Thoracic aorta (tissue), 2 donors: ENCODE measurements at places on chromosomes 6 and 20.

- DNase-seq, result no peak
Observed at GRCh38 chr6:128696691-128697689, 176.6 kb upstream of the PTPRK start.

- DNase-seq, result no peak
Observed at GRCh38 chr20:50813801-50814200, 18.9 kb downstream of the BCAS4 start.

GRCh38 chr6:34897716-34898115 is 8.7 kb downstream of the ANKS1A start:
- no peak for DNase-seq

DNA sequence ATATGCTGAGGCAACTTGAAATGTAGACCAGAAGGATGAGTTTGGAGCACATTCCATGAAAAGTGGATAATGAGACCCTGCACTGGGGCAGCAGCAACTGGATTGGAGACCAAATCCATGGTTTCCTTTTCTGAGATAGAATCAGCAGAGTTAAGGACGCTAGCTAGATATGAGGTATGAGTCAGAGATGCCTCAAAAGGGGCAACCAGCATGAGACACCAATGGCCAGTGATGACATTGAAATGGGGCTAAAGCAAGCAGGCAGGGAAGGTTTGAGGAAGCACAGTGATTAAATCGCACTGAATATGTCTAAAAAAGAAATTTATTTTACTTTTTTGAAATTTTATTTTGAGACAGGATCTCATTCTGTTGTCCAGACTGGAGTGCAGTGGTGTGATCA is 802.4 kb downstream of the TFAP2A start:
- DNase-seq, result no peak

GRCh38 chr6:116405138-116405537 is 34.4 kb downstream of the DSE start:
- DNase-seq, result no peak

- DNase-seq, result no peak
Observed at GRCh38 chr20:3115190-3116107, 30.9 kb upstream of the AVP start.

DNA sequence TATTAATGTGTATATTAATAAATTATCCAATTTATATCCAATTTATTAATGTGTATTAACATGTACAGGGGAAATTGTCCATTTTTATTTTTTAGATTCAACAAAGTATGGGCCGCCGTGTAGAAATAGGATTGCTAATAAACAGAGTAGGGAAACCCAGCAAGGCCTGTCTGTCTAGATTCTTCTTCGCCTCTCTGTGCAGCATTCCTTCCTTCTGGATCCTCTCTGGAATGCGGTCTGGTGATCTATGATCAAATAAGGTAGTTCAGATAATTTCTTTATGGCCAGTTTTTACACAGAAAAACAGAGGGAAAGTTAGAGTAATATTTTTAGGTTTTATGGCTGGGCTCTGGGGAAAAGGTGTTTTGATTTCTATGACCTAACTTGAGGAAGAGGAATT is 19.9 kb upstream of the HFE start:
- DNase-seq, result no peak

DNA sequence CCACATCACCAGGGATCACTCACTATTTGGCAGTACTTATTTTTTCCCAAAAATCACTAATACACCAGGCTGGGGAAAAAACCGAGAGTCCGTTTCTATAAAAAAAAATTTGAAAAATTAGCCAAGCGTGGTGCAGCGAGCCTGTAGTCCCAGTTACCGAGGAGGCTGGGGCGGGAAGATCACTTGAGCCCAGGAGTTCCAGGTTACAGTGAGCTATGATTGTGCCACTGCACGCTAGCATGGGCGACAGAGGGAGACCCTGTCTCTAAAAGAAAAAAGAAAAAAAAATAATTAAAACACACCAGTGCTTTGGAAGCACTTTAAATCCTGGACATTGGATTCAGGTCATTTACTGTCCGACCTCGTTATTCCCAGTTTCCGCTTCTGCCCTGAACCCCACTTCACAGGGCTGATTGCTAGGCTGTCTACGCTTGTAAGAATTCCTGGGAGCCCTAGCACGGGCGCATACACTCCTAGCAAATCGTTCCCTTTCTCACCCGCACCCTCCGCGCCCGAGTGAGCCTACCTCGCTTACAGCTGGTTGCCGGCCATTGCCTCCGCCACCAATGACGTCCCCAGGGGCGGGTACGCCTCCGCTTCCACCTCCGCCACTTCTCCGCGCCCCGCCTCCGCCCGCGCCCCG is at the start of gene TPMT:
Gene TPMT, minus strand, starts transcription at position 571 of the 643 bp plus-strand sequence. CDS start 5,950 bp downstream, outside the sequence.
- DNase-seq, result no peak
